ENCODE measurements at places on chromosomes 1 and 21. TPM values are rescaled to one million over a fixed set of nuclear protein-coding genes. Genes with fewer than 3 reads are reported as not detected.
A peak's percentile ranks its signal among the peaks of the same experiment; 100 is the strongest.

Gene C8A
- not detected for total RNA-seq

Gene CYB5RL
- 8.4 TPM for total RNA-seq

Gene CSF3R
- total RNA-seq: 0.12 TPM

Gene AJAP1
- not detected for total RNA-seq

GRCh38 chr1:209503196-209503595, 80.3 kb upstream of the CAMK1G start:
- no peak overlapping the region for H3K27ac ChIP-seq
- DNase-seq: no peak
- H3K36me3 ChIP-seq: no peaks in the 10 kb centered on the region
- H3K27me3 ChIP-seq: no peaks in the 10 kb centered on the region
- H3K4me3 ChIP-seq: no peak overlapping the region

Gene TLR5
- not detected for total RNA-seq

DNA sequence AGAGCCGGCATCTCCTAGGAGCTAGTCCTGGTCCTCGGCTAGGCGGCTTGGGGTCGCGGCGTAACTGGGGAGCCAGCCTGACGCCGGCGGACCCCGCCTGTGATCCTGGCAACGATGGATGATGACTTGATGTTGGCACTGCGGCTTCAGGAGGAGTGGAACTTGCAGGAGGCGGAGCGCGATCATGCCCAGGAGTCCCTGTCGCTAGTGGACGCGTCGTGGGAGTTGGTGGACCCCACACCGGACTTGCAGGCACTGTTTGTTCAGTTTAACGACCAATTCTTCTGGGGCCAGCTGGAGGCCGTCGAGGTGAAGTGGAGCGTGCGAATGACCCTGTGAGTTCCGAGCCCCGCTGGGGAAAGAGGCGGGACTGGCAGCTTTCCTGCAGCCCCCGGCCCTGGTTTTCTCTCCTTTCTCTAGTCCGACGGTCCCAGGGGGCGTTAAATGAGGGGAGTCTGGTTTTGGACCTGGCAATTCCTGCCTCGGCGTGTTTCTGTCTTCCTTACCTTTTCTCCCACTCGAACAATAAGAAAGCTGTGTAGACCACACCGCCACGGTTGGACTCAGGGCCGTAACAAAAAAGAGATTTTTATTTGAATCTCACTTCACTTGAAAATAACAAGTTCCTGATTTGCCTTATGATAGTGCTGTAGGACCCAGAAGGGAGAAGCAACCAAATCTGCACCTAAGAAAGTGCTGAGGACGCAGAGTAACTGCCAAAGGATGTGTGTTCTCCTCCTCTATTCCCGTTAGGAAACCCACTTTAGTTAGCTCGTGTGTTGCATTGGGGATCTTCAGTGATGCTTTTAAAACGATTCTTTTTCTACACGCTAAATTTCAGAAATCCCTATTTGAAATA, at the start of gene SPRTN:
SPRTN (plus strand) TSS at position 24 of the 859 bp plus-strand sequence; CDS start at position 115, 91 bp downstream.
- peak within 1 kb of the TSS; percentile 99 for H3K27ac ChIP-seq
- H3K4me3 ChIP-seq: peak within 1 kb of the TSS; percentile 99
- H3K27me3 ChIP-seq: peaks cover 1% of the 10 kb centered on the region
- H3K36me3 ChIP-seq: peaks cover 48% of the 10 kb centered on the region

Gene DNAI4
- total RNA-seq: 3.4 TPM

Gene PMVK
- 24.6 TPM for total RNA-seq

Gene ADAMTS4
- not detected for total RNA-seq

DNA sequence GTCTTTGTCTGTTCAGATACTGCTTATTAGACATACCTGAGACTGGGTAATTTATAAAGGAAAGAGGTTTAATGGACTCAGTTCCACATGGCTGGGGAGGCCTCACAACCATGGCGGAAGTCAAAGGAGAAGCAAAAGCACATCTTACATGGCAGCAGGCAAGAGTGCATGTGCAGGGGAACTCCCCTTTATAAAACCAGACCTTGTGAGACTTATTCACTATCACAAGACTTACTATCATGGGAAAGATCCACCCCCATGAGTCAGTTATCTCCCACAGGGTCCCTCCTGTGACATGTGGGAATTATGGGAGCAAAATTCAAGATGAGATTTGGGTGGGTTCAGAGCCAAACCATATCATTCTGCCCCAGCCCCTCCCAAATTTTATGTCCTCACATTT, 7.1 kb upstream of the PSMA5 start:
- H3K4me1 ChIP-seq: no peaks in the 10 kb centered on the region
- DNase-seq: no peak
- peaks cover 8% of the 10 kb centered on the region for H3K27me3 ChIP-seq
- H3K4me3 ChIP-seq: no peak overlapping the region
- no peaks in the 10 kb centered on the region for H3K36me3 ChIP-seq
- H3K27ac ChIP-seq: no peak overlapping the region

DNA sequence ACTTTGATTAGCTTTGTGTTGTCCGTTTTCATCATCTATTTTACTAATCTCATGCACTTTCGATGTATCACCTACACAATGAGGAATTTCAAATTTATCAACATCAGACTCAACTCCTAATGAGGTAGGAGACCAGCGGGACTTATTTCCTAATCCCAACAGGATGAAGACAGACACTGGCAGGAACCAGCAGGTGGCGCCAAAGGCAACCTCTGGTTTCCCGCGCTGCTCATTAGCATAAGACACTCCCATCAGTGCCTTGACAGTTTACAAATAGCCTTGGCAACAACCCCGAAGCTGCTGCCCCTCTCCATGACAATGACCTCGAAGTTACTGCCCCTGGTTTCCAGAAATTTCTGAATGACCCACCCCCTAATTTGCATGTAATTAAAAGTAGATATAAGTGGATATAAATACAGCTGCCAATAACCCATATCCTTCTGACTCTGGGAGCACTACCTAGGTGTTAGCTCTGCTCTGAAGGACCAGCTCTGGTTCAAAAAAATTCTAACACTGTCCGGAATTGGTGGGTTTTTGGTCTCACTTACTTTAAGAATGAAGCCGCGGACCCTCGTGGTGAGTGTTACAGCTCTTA, 974.8 kb downstream of the ADGRL2 start:
- H3K27ac ChIP-seq: no peak overlapping the region
- no peak overlapping the region for H3K4me3 ChIP-seq
- H3K27me3 ChIP-seq: no peaks in the 10 kb centered on the region
- H3K4me1 ChIP-seq: no peaks in the 10 kb centered on the region
- no peaks in the 10 kb centered on the region for H3K36me3 ChIP-seq

Gene SELP
- 0.27 TPM for total RNA-seq

- no peak overlapping the region for H3K27ac ChIP-seq
- peaks cover 27% of the 10 kb centered on the region for H3K27me3 ChIP-seq
- H3K4me3 ChIP-seq: no peak overlapping the region
- DNase-seq: no peak
- H3K4me1 ChIP-seq: peaks cover 8% of the 10 kb centered on the region
- H3K36me3 ChIP-seq: no peaks in the 10 kb centered on the region
Observed at GRCh38 chr1:17214876-17215544, 10.1 kb downstream of the PADI1 start.

DNA sequence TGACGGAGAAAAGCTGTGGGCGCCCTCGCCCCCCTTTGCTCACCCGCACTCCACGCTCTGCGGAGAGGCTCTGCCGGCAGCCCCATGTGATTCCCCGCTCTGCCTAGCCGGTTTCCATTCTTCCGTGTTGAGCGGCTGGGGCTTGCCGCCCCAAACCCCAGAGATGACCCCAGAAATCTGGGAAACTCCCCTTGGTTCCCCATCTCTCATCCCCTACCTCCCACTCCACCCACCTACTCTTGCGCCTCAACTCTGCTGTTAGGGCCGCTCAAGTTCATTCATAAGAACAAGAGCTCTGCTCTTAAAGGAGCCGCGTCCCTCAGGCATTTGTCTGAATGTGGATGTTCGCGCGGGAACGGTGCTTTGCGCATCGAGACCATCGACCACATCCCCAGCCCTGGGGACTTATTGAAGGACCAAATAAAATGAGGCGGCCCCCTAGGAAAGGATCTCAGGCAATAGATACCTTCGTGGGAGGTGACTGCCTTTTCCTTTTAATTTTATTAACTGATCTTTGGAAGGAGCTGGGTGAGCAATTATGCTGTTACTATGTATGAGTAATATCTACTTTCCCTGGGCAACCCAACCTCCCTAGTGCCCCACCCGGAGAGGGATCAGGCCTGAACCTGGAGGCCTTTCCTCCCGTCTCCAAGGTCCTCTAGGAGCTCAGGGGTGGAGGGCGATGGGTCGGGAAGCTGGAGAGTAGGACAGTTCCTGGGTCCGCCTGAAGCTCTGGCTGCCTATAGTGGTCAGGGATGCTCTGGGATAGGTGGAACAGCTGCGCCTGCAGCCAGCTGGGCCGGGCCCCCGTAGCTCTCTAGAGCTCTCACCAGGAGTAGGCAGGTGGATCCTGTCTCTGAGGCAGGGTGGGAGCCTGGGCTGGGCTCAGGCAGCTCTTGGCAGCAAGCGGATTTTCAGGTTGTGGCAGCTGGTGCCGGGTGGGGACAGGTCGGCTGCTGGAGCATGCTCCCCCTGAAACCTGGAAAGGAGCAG, 898 bp downstream of the MFSD2A start:
- no peaks in the 10 kb centered on the region for H3K27me3 ChIP-seq
- peak overlapping the region; percentile 86 for H3K27ac ChIP-seq
- peaks cover 50% of the 10 kb centered on the region for H3K4me1 ChIP-seq
- no peak for DNase-seq
- peak overlapping the region; percentile 95 for H3K4me3 ChIP-seq

Gene C1orf115
- 20.0 TPM for total RNA-seq

GRCh38 chr1:57377339-57378139, 46.3 kb downstream of the DAB1 start:
- no peak for DNase-seq
- no peak overlapping the region for H3K27ac ChIP-seq
- H3K36me3 ChIP-seq: no peaks in the 10 kb centered on the region

DNA sequence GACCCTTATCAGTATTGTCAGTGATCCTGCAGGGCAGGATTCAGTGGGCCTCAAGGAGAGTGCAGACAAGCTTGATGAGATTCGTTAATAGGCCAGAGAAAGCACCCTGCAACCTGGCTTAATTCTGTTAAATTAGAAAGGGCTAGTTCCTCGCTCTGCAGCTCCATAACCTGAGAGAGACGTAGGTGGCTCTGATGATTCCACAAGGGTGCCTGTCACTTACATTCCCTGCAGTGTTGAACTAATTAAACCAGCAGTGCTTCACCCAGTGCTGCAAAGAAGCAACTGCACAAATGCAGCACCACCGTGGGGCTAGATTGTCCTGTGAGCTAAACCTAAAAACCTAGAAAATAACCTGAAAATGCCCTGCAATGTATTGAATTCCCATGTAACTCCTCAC, 270.8 kb downstream of the CACNA1E start:
- no peaks in the 10 kb centered on the region for H3K36me3 ChIP-seq
- H3K27me3 ChIP-seq: no peaks in the 10 kb centered on the region
- H3K4me1 ChIP-seq: no peaks in the 10 kb centered on the region
- H3K27ac ChIP-seq: no peak overlapping the region

Gene HES5
- total RNA-seq: not detected

GRCh38 chr1:99550198-99550597, 95.7 kb upstream of the PALMD start:
- H3K4me3 ChIP-seq: no peak overlapping the region
- H3K27ac ChIP-seq: no peak overlapping the region
- no peak for DNase-seq
- peaks cover 5% of the 10 kb centered on the region for H3K27me3 ChIP-seq
- H3K36me3 ChIP-seq: no peaks in the 10 kb centered on the region

Gene PPIAL4G
- total RNA-seq: 0.42 TPM

GRCh38 chr1:162026881-162027280, 3.2 kb upstream of the OLFML2B start:
- H3K36me3 ChIP-seq: no peaks in the 10 kb centered on the region
- H3K27me3 ChIP-seq: peaks cover 39% of the 10 kb centered on the region
- H3K4me1 ChIP-seq: peaks cover 16% of the 10 kb centered on the region
- no peak for DNase-seq
- no peak overlapping the region for H3K4me3 ChIP-seq
- no peak overlapping the region for H3K27ac ChIP-seq

GRCh38 chr21:23127973-23128372, 2129.8 kb downstream of the NCAM2 start:
- no peak for DNase-seq
- H3K4me3 ChIP-seq: no peak overlapping the region
- H3K27me3 ChIP-seq: no peaks in the 10 kb centered on the region
- H3K4me1 ChIP-seq: no peaks in the 10 kb centered on the region
- no peaks in the 10 kb centered on the region for H3K36me3 ChIP-seq
- no peak overlapping the region for H3K27ac ChIP-seq

Gene GJB4
- not detected for total RNA-seq

Gene CD46
- 109 TPM for total RNA-seq

GRCh38 chr1:74193908-74194307, 4.1 kb downstream of the LRRIQ3 start:
- H3K36me3 ChIP-seq: peaks cover 15% of the 10 kb centered on the region
- no peak overlapping the region for H3K4me3 ChIP-seq
- no peak overlapping the region for H3K27ac ChIP-seq
- peaks cover 19% of the 10 kb centered on the region for H3K4me1 ChIP-seq

Gene CORT
- total RNA-seq: 0.22 TPM

Measured in activated B cell treated with CpG ODN at 0.5 μM for 24 hours (primary cell).